C1 segment of cervical spinal cord (tissue), 14 donors: ENCODE measurements at places on chromosomes 2 and 18.

DNA sequence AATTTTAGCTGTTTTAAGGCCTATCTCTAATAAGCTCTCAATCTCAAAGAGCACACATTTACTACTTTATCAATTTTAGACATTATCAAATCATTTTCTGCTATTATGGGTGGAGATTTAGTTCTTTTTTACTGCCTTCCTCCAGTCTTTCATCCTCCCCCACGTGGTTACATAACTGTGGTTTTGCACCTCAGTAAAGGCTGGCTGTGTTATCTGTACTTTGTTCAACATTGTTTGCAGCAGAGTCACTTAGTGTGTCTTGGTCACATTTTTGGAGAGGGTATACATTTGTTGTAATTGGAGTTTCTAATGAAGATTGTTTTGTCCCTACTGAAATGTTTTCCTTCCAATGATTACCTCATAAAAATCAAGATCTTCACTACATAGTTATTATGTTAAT lies 549.6 kb upstream of the CELF4 start:
- DNase-seq, result no peak

GRCh38 chr2:241550616-241551580 lies 7.6 kb upstream of the BOK start:
- no peak for DNase-seq

DNA sequence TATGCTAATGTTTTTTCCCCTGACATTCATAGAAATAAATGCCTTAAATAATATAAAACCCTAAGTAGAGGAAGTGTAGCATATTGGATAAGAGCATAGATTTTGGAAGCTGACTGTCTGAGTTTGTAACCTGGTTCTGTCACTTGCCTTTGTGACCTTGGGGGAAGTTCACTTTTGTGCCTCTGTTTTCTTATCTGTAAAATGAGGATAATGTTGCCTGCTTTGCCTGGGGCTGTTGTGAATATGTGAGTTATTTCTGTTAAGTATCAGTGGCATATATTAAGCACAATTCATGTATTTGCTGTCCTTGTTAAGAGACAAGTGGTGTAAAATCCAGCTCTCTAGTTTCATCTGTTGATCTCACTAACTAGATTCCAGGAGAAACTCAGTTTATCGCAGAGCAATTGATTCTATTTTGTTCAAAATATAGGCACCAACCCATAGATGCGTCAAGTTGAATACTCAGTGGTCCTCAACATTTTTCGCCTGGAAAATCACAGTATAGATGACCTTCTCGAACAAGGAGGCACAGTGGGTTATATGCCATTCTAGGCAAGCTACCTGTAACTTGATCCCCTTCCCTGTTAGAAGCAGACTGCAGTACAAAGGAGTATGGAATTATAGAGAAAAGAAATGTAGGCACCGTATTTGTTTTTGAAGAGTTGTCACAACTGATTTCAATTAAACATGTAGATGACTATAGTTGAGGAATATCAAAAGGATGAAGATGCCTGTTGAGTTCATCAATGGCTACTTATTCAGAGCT lies 67.0 kb downstream of the SOCS6 start:
- no peak for DNase-seq

GRCh38 chr2:101699755-101700461 lies 2.4 kb downstream of the MAP4K4 start:
- DNase-seq, result no peak

DNA sequence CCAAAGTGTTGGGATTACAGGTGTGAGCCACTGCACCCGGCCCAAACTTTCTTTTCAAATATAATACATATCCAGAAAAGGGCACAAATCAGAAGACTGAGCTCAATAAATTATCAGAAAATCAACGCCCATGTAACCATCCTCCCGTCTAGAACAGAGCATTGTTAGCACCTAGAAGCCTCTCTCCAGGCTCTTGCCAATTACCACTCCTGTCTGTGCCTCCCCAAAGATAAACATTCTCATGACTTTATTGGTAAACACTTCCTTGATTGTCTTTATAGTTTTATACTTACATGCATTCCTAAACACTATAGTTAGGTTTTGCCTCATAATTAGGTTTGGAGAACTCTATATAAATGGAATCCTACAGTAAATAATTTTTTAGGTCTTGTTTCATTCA lies 58.5 kb upstream of the SP5 start:
- DNase-seq, result no peak

DNA sequence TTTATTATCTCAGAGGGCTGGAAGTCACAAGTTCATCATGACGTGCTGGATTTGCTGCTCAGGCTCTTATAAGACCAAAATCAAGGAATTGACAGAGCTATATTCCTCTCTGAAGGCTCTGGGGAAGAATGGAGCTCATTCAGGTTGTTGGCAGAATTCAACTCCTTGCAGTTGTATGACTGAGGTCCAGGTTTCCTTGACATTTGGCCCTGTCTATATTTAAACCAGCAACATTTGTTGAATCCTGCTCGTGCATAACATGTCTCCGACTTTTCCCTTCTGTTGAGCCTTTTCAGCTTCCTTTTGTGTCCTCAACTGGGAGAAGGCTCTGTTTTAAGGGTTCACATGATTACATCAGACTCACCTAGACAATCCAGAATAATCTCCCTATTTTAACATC lies 203.4 kb downstream of the PDE11A start:
- DNase-seq, result no peak
